NCI-H460 (cell line): ENCODE measurements at places on chromosomes 7 and 10. TPM values are rescaled to one million over a fixed set of nuclear protein-coding genes. Genes with fewer than 3 reads are reported as not detected.

MPP7 gene
- total RNA-seq = 0.20 and 0.38 TPM in 2 replicates

KIF11 gene
- 39.3 and 40.2 TPM in 2 replicates for total RNA-seq

GRCh38 chr10:22677333-22677732 lies 37.0 kb downstream of the PIP4K2A start:
- DNase-seq = no peak

DNA sequence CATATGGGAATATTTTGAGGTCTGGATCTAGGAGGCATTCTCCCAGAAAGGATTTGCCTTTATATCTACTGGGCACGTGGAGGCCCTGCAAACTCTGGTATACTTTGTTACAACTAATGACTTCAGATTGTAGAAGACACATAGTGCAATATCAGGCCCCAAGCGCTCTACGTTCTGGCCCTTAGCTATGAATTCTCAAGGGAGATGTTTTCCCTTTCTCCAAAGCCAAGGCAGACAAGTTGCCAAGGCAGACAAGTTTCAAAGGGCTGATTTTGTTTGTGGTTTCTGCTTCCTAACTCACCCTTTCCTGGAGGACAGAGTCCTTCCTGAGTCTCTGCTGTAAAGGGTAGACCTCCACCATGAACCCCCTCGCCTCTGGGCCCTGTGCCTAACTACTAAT lies 99.4 kb upstream of the CTTNBP2 start:
- DNase-seq = no peak

DNA sequence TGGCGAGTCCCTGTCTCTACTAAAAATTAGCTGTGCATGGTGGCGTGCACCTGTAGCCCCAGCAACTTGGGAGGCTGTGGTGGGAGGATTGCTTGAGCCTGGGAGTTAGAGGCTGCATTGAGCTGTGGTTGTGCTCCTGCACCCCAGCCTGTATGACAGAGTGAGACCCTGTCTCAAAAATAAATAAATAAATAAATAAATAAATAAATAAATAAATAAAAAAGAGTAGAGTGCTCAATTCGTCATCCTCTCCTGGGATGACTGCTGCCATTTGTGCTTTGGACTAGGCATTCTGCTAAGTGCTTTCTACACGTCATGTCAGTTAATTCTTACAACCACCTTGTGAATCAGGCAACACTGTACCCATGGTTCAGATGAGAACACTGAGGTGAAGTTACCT lies 130.6 kb downstream of the DOCK1 start:
- no peak for DNase-seq

DNA sequence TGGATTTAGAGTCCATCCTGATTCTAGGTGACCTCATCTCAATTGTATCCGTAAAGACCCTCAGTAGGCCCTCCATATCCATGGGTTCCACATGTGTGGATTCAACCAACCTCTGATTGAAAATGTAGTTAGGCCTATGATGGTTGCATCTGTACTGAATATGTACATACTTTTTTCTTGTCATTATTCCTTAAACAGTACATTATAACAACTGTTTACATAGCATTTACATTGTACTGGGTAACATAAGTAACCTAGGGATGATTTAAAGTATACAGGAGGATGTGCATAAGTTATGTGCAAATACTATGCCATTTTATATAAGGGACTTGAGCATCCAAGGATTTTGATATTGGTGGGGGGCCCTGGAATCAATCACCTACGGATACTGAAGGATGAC lies 10.1 kb downstream of the CPN1 start:
- DNase-seq = no peak

- no peak for DNase-seq
Observed at GRCh38 chr10:91541481-91541880, 91.4 kb downstream of the PPP1R3C start.

GRCh38 chr7:81990395-81990794 lies 220.5 kb upstream of the HGF start:
- DNase-seq = no peak
